Islet precursor cell (in vitro differentiated cells): ENCODE measurements at places on chromosomes 6 and 20.

- DNase-seq = no peak
These were observed 25.4 kb upstream of the GMNN start for GRCh38 chr6:24749297-24749696.

DNA sequence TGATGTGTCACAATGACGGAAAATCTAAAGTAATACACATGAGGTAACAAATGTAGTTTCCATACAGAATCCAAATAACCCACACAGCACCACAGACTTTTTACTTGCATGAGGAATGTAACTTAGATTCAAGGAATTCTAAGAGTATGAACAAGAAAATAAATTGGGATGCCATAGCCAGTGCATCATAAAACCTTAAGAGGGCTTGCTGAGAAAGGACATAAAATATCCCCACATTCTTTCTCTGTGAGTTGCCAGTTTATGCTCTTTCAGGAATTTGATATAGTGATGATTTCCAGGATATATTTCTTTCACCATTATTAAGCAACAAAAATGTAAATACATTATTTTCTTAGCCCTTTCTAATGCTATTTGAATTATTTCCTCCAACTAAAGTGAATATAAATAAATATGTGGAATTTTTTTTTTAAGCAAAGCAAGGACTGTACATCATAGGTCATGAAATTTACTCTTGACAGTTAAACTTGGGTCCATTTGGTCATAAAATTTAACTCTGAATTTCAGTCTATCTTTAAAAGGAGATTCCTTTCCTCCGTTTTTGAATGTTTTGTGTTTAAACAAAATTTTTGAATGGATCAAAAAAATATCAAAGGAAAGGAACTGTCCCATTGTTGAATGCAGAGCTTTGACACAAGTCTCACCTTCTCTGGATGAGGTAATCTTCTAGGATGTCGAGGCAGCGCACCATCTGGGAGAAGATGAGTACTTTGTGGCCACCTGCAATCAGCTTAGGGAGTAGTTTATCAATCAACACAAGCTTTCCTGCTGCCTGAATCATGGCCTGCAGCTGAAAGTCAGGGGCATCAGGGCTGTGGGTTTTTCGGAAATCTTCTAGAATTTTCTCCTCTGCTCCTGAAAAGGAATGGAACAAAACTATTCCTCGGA lies 116.3 kb upstream of the EMILIN3 start:
- no peak for DNase-seq

- DNase-seq = peak; percentile 89
These were observed 76.6 kb upstream of the CCDC167 start for GRCh38 chr6:37576336-37576737.

DNA sequence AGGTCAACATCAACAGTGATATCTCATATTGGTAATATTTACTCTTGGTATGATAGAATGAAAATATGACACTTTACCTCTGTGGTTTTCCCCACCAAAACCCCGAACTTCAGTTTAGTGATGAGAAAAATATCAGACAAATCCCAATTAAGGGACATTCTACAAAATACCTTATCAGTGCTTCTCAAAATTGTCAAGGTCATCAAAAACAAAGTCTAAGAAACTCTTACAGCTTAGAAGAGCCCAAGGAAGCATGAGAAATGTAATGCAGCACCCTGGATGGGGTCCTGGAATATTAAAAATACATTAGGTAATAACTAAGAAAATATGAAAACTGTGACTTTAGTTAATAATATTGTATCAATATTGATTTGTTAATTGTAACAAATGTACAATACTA lies 148.3 kb upstream of the TFAP2D start:
- DNase-seq = no peak
